Spinal cord (tissue), 10 donors: ENCODE measurements at places on chromosomes 11 and 22. TPM values are rescaled to one million over a fixed set of nuclear protein-coding genes. Genes with fewer than 3 reads are reported as not detected.

- DNase-seq: no peak
These were observed 411.5 kb upstream of the DDI1 start for GRCh38 chr11:103624708-103625623.

GRCh38 chr11:94077552-94078293 lies 50.9 kb upstream of the PANX1 start:
- no peak for DNase-seq

DNA sequence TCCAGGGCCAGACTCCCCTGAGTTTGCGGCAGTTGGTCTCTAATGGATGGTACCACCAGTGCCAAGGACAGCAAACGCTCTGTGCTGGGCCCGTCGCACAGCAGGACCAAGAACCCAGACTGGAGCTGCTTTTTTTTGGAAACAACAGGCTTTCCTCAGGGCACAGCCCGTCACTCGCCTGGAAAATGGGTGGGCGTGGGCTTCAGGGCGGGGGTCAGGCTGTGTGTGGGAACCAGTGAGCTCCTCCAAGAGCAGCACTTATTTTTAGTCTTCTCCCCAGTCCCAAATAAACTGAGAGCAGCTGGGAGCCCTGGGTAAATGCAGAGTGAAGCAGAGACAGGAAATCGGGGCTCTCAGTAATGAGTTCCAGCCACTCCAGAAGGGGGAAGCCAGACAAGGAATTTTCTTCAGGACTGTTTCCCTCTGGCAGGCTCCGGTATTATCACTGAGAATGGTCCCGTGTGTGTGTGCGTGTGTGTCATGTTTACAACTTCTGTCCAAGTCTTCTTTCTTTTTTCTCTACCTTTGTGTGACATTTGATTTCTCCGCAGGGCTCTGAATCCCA lies 63.0 kb downstream of the PPFIBP2 start:
- DNase-seq: peak; percentile 33

The MYOD1 gene
- total RNA-seq: not detected

- DNase-seq: no peak
These were observed 110.4 kb upstream of the OR4B1 start for GRCh38 chr11:48106166-48106565.

The MPPED2 gene
- total RNA-seq: 70.9 TPM

DNA sequence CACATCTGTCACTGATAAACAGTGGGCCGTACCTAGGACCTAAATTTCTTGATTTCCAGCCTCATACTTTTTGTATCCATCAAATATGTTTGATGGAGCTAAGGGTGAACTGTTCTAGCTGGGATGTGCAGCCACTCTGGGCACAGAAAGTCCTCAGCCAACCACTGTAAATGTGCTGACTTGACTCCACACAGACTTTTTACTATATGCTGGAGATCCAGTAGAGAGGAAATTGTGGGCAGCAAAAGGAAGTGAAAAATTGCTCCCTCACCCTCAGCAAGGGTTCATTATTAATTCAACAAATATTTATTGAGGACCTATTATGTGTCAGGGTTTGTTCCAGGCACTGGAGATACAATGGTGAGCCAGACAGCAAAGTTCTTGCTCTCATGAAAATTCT lies 54.2 kb upstream of the AMPD3 start:
- DNase-seq: no peak

DNA sequence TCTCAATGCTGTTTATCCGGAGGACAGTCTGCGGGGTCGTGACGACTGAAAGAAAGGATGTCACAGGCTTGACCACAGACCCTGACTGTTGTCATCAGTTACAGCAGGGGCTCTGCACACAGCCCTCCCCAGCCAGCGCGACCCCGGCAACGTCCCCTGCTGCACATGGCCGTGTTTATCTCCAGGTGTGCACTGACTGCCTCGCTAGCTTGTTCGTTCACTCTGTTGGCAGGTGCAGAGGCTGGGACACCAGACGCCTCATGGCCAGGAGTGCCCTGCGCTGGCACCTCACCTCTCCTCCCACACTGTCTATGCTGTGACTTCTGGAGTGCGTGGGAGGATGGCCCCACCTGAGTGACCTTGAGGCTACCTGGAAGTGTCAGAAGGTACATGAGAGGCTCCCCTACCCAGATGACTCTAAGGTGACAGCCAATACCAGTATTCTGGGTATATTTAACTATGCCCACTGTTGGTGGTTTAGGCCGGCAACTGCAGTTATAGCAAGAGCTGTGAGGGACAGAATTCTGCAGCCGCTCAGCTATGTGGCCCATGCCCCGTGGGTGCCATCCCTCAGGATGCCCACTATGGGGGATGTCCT lies 12.2 kb downstream of the MRPL21 start:
- no peak for DNase-seq

DNA sequence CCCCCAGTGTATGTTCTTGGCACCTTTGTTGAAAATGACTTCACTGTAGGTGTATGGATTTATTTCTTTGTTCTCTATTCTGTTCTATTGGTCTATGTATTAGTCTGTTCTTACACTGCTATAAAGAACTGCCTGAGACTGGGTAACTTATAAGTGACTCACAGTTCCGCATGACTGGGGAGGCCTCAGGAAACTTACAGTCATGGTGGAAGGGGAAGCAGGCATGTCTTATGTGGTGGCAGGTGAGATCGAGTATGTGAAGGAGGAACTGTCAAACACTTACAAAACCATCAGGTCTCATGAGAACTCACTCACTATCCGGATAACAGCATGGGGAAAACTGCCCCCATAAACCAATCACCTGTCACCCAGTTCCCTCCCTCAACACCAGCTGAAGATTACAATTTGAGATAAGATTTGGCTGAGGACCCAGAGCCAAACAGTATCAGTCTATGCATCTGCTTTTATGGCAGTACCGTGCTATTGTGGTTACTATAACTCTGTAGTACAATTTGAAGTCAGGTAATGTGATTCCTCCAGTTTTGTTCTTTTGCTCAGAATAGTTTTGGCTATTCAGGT lies 836.2 kb downstream of the DLG2 start:
- DNase-seq: no peak

DNA sequence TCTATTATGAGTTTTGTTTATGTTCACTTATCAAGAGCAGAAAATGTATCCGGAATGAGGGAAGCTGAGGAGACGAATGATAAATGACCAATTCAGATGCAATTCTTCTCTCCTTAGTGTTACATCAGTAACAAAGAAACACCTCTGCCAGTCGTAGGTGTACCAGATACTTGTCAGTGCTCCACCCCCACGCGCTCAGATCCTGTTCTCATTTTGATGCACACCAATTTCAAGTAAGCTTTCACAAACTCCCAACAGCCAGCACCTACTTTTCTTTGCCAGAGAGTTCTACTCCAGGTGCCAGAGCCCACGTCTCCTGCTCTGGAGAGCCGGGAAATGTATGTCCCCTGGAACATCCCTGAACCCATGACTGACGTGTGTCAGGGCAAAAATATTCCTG lies 43.7 kb downstream of the OR8B12 start:
- DNase-seq: no peak

GRCh38 chr22:19892257-19892879 lies 37.7 kb upstream of the GNB1L start:
- DNase-seq: no peak

DNA sequence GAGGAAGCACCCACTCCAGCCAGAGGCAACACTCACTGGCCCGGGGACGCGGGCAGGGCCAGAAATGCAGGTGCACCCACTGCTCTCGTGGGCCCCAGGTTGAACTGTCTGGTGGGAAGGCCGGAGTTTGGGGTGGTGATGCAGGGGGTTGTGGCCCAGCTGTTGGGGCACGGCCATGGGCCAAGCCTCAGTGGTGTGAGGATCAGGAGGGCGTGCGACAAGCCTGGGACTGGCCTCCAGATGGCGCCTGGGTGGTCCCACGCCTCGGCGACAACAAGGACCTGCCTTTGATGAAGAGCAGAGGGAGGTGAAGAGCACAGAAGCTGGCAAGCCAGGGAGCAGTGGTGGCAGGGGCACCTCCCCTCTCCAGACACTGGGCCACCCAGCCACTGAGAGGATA lies 240.8 kb downstream of the BRD1 start:
- DNase-seq: no peak

- DNase-seq: no peak
These were observed 132.0 kb downstream of the MRTFA start for GRCh38 chr22:40504285-40505249.
